ENCODE measurements at places on chromosomes 16 and 17. TPM values are rescaled to one million over a fixed set of nuclear protein-coding genes. Genes with fewer than 3 reads are reported as not detected.

DNA sequence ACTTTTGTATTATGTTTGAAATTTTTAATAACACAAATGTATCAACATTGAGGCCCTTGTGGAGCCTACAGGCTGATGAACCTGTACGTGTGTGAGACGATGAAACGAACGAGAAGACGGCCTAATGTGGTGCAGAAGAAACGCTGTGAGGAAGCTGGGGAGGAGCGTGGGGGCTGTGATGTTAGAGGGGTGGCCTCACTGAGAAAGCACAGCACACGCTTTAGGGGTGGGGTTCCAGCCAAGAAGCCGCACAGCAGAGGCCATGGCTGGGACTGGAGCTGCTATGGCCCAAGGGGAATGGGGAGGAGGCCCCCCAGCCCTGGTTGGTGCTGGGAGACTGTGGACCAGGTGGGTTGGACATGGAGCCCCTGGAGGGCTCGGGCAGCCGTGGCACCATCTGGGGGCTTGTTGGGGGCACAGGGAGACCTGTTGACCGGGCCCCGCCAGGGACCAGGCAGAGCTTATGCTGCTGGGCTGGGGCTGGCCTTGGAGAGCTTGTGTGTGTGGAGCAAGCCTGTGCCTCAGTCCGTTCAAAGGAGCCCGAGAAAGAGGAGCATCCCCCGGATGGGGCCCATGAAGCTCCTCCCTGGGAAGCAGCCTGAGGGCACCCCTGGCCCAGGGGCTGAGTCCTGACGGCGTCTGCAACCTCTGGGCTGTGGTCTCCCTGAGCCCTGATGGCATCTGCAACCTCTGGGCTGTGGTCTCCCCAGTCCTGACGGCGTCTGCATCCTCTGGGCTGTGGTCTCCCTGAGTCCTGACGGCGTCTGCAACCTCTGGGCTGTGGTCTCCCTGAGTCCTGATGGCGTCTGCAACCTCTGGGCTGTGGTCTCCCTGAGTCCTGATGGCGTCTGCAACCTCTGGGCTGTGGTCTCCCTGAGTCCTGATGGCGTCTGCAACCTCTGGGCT is 44.7 kb downstream of the METRNL start:
- no peak for DNase-seq
- H3K4me3 ChIP-seq = no peak overlapping the region
- peaks cover 38% of the 10 kb centered on the region for H3K27me3 ChIP-seq
- H3K36me3 ChIP-seq = no peaks in the 10 kb centered on the region
- no peak overlapping the region for H3K27ac ChIP-seq

GRCh38 chr16:342455-343213 is 9.9 kb downstream of the AXIN1 start:
- no peaks in the 10 kb centered on the region for H3K4me1 ChIP-seq
- DNase-seq = no peak
- H3K4me3 ChIP-seq = no peak overlapping the region
- no peaks in the 10 kb centered on the region for H3K27me3 ChIP-seq

METTL26 gene
- total RNA-seq = 138 TPM

ATMIN gene
- total RNA-seq = 43.5 TPM

GRCh38 chr16:84176192-84177053 is 10.4 kb downstream of the TAF1C start:
- H3K27ac ChIP-seq = no peak overlapping the region
- no peak overlapping the region for H3K4me3 ChIP-seq
- no peaks in the 10 kb centered on the region for H3K4me1 ChIP-seq
- DNase-seq = no peak
- H3K36me3 ChIP-seq = peaks cover 11% of the 10 kb centered on the region
- no peaks in the 10 kb centered on the region for H3K27me3 ChIP-seq

- H3K4me1 ChIP-seq = peaks cover 9% of the 10 kb centered on the region
- H3K27ac ChIP-seq = no peak overlapping the region
- peaks cover 23% of the 10 kb centered on the region for H3K36me3 ChIP-seq
- no peaks in the 10 kb centered on the region for H3K27me3 ChIP-seq
Observed at GRCh38 chr16:66890799-66891198, 10.5 kb downstream of the PDP2 start.

DNA sequence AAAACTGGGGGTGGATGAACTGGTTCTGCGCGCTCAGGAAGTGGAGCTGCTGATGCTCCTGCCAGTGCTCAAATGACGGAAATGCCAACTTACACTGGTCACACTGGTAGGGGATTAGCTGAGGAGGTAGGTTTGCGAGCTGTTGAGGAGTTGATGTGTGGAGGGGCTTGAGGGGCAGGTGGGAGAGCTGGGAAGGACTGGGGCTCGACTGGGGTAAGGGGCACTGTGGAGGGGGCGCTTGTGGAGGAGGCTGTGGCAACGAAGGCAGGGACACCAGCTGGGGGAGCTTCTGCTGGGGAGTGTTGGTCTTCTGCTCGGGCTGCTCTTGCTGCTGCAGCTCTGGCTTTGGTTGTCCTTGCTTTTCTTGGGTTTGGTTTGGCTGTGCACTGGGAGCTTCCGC is 252.9 kb downstream of the ZFHX3 start:
- no peaks in the 10 kb centered on the region for H3K4me1 ChIP-seq
- peaks cover 24% of the 10 kb centered on the region for H3K36me3 ChIP-seq
- DNase-seq = no peak

PTX4 gene
- not detected for total RNA-seq

GRCh38 chr16:80390046-80390445 is 150.7 kb upstream of the DYNLRB2 start:
- H3K27ac ChIP-seq = no peak overlapping the region
- no peaks in the 10 kb centered on the region for H3K27me3 ChIP-seq
- no peak overlapping the region for H3K4me3 ChIP-seq
- H3K36me3 ChIP-seq = no peaks in the 10 kb centered on the region

- H3K27ac ChIP-seq = no peak overlapping the region
- no peak overlapping the region for H3K4me3 ChIP-seq
- no peak for DNase-seq
- H3K36me3 ChIP-seq = no peaks in the 10 kb centered on the region
- no peaks in the 10 kb centered on the region for H3K4me1 ChIP-seq
Observed at GRCh38 chr17:35148144-35148543, 527 bp downstream of the UNC45B start.

GRCh38 chr16:15894571-15895374 is 6.4 kb upstream of the CEP20 start:
- no peaks in the 10 kb centered on the region for H3K36me3 ChIP-seq
- no peaks in the 10 kb centered on the region for H3K4me1 ChIP-seq
- H3K4me3 ChIP-seq = no peak overlapping the region

PSMD12 gene
- total RNA-seq = 192 TPM

GRCh38 chr17:330993-331701 is 21.5 kb downstream of the RPH3AL start:
- peaks cover 8% of the 10 kb centered on the region for H3K4me1 ChIP-seq
- H3K36me3 ChIP-seq = no peaks in the 10 kb centered on the region
- no peak overlapping the region for H3K27ac ChIP-seq
- H3K4me3 ChIP-seq = no peak overlapping the region

GRCh38 chr17:17129466-17129865 is 76.7 kb downstream of the PLD6 start:
- peak overlapping the region; percentile 16 for H3K27ac ChIP-seq
- peaks cover 16% of the 10 kb centered on the region for H3K4me1 ChIP-seq
- H3K4me3 ChIP-seq = no peak overlapping the region
- no peak for DNase-seq

- H3K36me3 ChIP-seq = peaks cover 88% of the 10 kb centered on the region
- DNase-seq = peak; percentile 76
- no peak overlapping the region for H3K27ac ChIP-seq
- H3K4me3 ChIP-seq = no peak overlapping the region
- no peaks in the 10 kb centered on the region for H3K4me1 ChIP-seq
Observed at GRCh38 chr16:66728117-66728787, 23.2 kb downstream of the DYNC1LI2 start.

DNA sequence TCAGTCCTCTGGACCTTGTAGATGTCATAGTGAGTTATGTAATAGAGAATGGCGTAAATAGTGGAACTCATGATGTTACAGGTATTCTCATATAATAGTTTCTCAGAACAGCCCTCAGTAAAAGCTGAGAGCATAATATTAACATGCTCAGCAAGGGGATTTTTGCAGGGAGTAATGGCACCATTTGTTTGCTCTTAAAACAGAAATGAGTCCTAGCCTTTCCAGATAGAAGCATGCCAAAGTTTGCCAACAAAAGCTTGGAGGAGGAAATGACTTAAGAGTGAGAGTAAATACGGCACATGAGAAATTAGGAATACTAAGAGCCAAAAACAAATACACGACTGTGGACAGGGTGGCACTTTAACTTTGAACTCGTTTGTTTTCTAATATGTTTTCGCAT is 198.4 kb downstream of the ANKFN1 start:
- DNase-seq = no peak
- H3K4me1 ChIP-seq = no peaks in the 10 kb centered on the region
- H3K36me3 ChIP-seq = no peaks in the 10 kb centered on the region

DNA sequence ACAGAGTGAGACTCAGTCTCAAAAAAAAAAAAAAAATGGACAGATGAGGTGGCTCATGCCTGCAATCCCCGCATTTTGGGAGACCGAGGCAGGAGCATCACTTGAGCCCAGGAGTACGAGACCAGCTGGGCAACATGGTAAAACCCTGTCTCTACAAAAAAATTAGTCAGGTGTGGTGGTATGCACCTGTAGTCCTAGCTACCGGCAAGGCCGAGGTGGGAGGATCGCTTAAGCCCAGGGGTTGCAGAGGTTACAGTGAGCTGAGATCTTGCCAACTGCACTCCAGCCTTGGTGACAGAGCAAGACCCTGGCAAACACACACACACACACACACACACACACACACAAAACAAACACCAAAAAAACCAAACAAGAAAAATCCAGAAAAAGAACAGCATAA is 7.7 kb upstream of the ENGASE start:
- H3K27ac ChIP-seq = no peak overlapping the region
- H3K27me3 ChIP-seq = no peaks in the 10 kb centered on the region
- DNase-seq = no peak
- H3K36me3 ChIP-seq = no peaks in the 10 kb centered on the region
- no peaks in the 10 kb centered on the region for H3K4me1 ChIP-seq

GRCh38 chr17:5786510-5786875 is 202.2 kb upstream of the NLRP1 start:
- H3K4me3 ChIP-seq = no peak overlapping the region
- H3K36me3 ChIP-seq = no peaks in the 10 kb centered on the region
- no peaks in the 10 kb centered on the region for H3K4me1 ChIP-seq
- H3K27ac ChIP-seq = no peak overlapping the region
- H3K27me3 ChIP-seq = no peaks in the 10 kb centered on the region

PLA2G15 gene
- 8.1 TPM for total RNA-seq

PPM1E gene
- total RNA-seq = 6.0 TPM

TTLL6 gene
- total RNA-seq = 2.3 TPM

DNA sequence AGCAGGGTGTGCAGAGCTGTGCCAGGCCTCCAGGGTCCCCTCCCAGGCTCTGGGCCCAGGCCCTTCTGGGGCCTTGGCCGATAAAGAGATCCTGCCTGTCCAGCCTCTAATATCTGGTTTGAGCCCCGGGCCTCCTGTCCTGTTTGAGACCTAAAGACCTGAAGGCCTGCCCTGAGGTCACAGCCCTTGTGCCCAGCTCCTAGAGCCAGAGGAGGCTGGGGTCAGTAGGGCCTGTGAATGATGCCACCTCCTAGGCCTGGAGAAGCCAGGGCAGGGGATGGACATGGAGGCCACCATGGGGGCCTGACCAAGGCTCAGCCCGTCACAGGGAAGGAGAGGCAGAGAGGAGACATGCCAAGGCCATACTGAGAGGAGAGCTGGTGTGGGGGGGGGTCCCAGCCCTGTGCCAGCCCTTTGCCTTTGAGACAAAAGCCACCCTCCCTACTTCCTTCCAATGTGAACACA is 7.4 kb downstream of the KCNH6 start:
- H3K36me3 ChIP-seq = no peaks in the 10 kb centered on the region
- no peak overlapping the region for H3K27ac ChIP-seq
- H3K27me3 ChIP-seq = no peaks in the 10 kb centered on the region
- no peak overlapping the region for H3K4me3 ChIP-seq
- no peak for DNase-seq

DNA sequence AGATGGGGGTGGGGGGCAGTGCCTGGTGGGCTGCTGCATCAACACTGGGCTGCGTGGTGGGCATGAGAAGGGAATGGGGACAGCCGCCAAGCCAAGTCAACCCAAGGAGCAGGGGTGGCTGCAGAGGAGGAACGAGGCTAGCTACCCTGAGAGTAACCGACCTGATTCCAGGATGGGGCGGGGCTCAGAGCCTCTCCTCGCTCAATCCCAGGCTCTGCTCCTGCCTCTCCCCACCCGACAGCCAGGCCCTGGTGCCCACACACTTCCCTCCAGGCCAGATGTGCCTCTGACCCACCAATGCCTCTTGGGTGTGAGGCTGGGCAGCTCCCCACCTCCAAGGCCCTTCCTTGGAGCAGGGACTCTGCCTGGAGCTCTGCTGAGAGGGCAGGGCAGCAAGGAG is 2.7 kb downstream of the NPTX1 start:
- no peak for DNase-seq
- peaks cover 36% of the 10 kb centered on the region for H3K4me1 ChIP-seq
- no peak overlapping the region for H3K27ac ChIP-seq

DNA sequence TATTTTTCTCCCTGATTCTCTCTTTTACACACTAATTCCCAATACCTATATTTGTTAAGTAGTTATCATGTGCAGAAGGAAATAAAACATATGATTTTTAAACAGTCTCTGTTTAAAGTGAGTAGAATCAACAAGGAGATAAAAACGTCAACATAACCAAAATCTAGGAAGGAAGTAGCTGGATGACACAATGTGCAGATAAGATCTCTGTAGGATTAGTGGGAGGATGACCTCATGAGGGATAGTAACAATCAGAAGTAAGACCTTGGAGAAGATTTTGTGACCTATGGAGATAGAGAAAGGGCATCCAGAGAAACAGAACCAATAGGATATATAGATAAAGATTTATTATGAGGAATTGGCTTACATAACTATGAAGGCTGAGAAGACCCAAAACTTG is 262.6 kb upstream of the CDH11 start:
- no peaks in the 10 kb centered on the region for H3K4me1 ChIP-seq
- H3K27ac ChIP-seq = no peak overlapping the region
- no peaks in the 10 kb centered on the region for H3K36me3 ChIP-seq
- no peaks in the 10 kb centered on the region for H3K27me3 ChIP-seq

DNA sequence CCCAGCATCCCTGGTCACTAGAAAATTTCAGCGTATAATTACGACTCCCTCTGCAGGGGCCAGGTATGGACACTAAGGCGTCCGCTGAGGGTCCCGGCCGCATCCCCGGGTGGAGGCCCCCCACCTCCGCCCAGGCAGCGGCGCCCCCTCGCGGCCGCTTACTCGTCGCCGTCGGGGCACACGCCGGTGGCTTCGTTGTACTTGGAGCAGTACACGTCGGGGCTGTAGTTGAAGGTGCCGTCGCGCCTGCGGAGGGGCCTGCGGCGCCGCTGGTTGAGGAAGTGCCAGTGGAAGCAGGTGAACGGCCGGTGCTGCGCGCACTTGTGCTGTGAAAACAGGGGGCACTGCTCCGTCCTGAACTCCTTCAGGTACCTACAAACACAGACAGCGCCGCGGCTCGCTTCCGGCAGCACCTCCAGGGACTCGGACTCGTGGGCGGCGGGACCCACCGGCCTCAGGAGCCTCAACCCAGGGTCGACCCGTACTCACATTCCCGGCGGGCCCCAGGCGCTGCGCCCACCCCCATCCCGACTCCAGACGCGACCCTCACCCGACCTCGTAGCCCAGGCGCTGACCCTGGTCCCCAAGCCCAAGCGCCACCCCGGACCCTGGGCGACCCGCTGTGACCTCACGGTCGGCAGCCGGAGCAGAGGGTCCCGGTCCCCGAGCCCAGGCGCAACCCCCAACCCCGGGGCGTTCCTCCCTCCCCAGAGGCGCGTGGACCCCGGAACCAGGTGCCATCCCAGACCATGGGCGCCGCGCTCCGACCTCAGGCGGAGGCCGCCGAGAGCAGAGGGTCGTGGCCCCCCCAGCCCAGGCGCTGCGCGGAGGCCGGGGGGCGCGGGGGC is 596 bp downstream of the UNKL start:
- peak overlapping the region; percentile 89 for H3K4me3 ChIP-seq
- H3K27me3 ChIP-seq = no peaks in the 10 kb centered on the region
- H3K27ac ChIP-seq = peak overlapping the region; percentile 72
- no peaks in the 10 kb centered on the region for H3K36me3 ChIP-seq
- peak; percentile 74 for DNase-seq
- H3K4me1 ChIP-seq = peaks cover 4% of the 10 kb centered on the region

Measured in A673 (cell line).